ENCODE measurements at places on chromosomes 5 and 9. TPM values are rescaled to one million over a fixed set of nuclear protein-coding genes. Genes with fewer than 3 reads are reported as not detected.

Gene KIF24
- 1.8 TPM for total RNA-seq

Gene PLPP1
- total RNA-seq, result 75.0 TPM

Gene OR2V2
- total RNA-seq, result not detected

DNA sequence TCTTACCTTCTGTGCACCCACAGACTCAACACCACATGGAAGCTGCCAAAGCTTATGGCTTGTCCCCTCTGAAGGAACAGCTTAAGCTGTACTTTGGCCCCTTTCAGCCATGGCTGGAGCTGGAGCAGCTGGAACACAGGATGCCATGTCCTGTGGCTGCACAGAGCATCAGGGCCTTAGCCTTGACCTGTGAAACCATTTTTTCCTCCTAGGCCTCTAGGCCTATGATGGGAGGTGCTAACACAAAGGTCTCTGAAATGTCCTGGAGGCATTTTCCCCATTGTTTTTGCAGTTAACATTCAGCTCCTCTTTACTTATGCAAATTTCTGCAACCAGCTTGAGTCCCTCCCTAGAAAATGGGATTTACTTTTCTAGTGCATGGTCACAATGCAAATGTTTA is 461.4 kb upstream of the TYRP1 start:
- DNase-seq, result no peak

DNA sequence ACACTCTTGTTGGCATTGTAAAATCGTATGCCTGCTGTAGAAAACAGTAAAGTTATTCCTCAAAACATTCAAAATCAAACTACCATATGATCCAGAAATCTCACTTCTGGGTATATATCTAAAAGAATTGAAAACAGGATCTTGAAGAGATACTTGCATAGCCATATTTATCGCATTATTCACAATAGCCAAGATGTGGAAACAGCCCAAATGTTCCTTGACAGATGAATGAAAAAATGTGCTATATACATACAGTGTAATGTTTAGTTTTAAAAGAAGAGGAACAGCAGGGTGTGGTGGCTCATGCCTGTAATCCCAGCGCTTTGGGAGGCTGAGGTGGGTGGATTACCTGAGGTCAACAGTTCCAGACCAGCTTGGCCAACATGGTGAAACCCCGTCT is 234.1 kb upstream of the DAB2 start:
- DNase-seq, result no peak

GRCh38 chr9:16315720-16316119 is 554.8 kb downstream of the BNC2 start:
- no peak for DNase-seq

DNA sequence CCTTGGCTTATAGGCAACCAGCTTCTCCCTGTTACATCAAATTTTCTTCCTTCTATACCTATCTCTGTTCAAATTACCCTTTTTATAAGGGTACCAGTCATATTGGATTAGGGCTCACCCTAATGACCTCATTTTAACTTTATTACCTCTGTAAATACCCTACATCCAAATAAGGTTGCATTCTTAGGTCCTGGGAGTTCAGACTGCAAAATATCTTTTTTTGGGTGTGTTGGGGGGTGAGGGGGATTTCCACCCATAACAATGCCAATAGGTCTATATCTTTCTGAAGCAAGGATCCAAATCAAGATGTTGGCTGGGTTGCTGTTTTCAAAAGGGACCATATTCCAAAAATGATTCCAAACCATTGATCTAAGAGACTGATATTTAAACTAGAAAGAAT is 141.7 kb downstream of the XRCC4 start:
- DNase-seq, result no peak

- no peak for DNase-seq
Observed at GRCh38 chr9:97510797-97511654, 9.6 kb downstream of the TMOD1 start.

GRCh38 chr9:126763130-126763764 is 41.6 kb upstream of the ZBTB43 start:
- no peak for DNase-seq

DNA sequence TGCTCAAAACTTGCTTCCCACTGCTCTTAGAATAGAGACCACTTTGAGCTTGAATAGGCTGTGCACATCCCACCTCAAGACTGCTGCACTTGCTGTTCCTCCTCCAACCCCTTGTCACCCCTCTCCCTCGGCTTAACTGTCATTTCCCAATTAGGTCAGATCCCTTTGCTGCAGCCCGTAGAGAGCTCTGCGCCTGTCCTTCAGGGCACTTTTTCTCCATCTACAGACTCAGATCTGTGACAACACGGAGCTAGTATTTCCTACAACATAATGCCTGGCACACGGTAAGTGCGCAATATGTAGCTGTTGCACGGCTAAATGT is 485 bp upstream of the HABP4 start:
- DNase-seq, result no peak

DNA sequence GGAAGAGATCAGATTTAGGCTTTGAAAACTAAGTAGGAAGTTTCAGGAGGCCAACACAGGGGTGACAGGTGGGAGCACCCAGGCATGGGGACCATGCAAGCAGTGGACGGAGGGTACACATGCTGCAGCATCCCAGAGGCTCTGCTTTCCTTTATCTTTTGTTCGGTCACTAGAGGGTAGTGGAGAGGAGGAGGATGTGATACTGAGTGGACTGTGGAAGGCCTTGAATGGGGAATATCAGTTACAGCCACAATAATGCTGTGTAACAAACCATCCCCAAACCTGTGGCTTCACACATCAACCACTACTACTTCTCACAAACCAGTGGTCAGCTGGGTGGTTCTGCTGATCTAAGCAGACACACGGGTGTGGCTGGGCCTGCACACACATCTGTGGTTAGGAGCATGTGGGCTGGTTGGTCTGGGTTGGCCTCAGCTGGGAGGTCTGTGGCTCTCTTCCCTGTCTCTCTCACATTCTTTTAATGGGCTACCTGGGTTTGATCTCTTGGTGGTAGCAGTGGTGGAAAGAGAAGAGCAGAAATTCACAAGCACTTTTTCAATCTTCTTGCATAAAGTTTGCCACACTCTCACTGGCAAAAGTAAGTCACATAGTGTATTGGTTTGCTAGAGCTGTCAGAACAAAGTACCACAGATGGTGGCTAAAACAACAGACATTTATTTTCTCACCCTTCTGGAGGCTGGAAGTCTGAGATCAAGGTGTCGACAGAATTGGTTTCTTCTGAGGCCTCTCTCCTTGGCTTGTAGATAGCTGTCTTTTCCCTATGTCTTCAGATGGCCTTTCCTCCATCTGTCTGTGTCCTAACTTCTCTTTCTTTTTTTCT is 238.7 kb downstream of the AGTPBP1 start:
- DNase-seq, result no peak

- no peak for DNase-seq
Observed at GRCh38 chr5:96195123-96195522, 233.5 kb upstream of the ELL2 start.

- DNase-seq, result no peak
Observed at GRCh38 chr5:170256571-170256970, 23.8 kb downstream of the C5orf58 start.

DNA sequence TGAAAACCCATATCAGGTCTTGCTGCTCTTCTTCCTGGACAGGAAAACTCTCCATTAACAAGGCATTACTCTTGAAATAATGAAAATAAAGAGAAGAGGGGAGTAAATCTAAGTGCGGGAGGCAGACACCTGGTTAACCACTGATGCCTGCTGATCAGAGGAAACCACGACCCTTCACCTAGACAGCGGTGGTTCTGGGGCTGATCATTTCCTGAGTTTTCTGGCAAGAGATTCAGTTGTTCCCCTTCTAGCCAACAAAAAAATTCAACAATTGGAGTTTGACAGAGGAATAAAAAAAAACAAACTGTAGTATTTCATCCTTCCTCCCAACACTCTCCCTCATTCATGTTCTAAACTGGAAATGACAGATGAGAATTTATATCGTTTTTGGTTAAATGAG is 3.0 kb downstream of the RLN2 start:
- DNase-seq, result no peak

GRCh38 chr9:112371060-112371459 is 8.8 kb upstream of the HSDL2 start:
- DNase-seq, result no peak
